Sciatic nerve (tissue), 2 donors: ENCODE measurements at places on chromosomes 7 and 10.

DNA sequence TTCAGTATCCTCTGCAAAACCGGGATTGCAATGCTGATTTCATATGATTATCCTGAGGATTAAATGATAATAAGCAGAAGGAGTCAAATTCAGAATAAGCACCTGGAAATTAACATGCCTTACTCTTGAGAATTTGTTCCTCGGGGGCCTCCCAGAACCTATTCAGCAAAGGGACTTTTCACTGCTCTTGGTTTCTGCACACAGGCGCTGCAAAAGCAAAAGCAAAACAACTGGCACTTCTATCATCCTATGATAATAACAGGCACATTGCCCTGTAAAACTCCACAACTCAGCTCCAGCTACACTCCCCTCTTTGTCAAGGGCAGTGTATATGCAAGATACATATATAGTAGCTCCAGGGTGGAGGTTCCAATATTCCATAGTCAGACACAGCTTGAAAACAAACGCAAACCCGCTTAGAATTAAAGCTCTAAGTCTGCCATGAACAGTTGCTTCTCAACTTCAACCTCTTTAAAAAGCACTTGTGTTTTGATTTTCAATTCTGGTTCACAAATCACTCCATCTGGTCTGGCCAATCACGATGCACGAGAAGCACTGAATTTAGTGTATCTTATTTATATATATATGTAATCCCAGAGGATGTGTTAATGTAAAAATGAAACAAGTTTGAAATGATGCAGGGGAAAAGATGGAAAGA, 119.9 kb upstream of the PTER start:
- DNase-seq: no peak

DNA sequence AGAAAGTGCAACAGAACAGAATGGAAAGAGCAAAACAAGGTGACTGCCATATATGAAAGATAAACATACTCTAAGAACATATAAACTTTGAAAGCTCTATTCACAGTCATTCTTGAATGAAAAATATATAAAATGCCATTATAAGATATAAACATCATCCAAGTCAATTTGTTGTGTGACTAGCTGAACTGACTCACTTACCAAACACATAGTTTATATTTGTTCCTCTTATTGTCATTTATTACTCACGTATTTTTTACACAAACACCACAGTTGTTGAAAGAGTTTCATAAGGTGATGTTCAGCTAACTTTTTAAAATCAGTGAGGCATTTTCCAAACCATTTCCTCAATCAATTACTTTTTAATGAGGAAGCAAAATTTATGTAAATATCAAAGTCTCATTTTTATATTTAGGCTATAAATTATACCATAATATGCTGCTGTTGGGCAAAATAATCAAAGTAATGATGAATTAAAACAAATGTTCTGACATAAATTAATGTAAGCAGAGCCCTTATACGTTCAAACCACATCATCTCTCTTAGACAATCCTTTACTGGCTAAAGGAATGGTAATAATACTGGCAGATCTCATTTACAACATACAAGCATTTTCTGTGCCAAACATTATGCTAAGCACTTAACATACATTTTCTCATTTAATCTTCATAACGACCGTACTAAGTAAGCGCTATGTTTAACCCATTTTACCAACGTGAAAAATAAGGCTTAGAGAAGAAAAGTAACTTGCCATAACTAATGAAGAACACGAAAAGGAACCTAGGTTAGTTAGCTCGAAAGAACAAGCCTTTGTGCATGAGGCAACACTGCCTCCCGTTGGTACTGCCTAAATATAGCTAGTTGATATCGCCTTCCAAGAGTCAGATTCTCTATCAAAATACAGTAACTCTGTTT, 7.3 kb downstream of the LRRN3 start:
- no peak for DNase-seq

- peak; percentile 81 for DNase-seq
Measured at GRCh38 chr7:139775829-139776266, 1.9 kb downstream of the HIPK2 start.

DNA sequence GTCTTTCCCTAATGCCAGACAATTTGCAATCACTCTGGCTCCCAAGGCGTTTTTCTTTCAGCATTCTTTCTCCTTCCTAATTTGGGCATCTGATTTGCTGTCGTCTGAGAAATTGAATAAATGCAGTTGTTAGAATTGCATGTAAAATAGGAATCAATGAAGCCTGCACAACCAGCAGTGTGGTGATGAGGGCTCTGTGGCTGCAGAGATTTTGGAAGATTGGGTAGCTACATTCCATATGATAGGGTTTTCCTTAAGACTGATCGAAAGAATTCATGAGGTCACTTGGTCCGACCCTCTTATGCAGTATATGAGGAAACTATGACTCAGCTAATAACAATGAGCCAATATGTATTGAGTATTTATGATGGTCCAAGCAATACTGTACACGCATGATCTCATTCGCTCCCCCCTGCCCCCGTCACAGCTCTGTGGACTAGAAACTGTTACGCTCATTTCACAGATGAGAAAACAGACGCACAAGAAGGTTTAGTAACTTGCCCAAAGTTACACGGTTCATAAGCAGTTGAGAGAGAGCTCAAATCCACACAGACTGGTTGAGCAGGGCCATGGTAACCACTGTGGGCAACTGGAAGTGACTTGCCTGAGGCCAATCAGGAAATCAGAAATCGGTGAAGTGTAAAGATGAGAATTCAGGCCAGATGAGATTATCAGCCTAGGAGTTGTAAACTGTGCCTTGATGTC, 527.2 kb downstream of the GATA3 start:
- DNase-seq: no peak

DNA sequence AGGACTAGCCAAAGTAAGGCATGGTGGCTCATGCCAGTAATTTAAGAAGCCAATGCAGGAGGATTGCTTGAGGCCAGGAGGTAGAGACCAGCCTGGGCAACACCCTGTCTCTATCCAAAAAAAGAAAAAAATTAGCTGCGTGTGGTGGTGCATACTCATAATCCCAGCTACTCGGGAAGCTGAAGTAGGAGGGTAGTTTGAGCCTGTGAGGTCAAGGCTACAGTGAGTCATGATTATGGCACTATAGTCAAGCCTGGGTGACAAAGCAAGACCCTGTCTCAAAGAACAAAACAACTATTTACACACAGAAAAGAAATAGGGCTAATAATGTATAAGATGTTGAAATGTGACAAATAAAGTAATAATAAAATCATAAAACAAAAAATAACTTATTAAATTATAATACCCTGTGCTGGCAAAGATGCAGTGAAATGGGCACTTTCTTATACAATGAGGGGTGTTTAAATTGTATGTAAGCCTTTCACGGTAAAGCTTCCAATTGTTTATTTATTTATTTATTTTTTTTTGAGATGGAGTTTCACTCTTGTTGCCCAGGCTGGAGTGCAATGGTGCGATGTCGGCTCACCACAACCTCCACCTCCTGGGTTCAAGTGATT, 175.2 kb downstream of the TPST1 start:
- no peak for DNase-seq

GRCh38 chr10:48555310-48556042, 49.4 kb downstream of the ARHGAP22 start:
- no peak for DNase-seq

DNA sequence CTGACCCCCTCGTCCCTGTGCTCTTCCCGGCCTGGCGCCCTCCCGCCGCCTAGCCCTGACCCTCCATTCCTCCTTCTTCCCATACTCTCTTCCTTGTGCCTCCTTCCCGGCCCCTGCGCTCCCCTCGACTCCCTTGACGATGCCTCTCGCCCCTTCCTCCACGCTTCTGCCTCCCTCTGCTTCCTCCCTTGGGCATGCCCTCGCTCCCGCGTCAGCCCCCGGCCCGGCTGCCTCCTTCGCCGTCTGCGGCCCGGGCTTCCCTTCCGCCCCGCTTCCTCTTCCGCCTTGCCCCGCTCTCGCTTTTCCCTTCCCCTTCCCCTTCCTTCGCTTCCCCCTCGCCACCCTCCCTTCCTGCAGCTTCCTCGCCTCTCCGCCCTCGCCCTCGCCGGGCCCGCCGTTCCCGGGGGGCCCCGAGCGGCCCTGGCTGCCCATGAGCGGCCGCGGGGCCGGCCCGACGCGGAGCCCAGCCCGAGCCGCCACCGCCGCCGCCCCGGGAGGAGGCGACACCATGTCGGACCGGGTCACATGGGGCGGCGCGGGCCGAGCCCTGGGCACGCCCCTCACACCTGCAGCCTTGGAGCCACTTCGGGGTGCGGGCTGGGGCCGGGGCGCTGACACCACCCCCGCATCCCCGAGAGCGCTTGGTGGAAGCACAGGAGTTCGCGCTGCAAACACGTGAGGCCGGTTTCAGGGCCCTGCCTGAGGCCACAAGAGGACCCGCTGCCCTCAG, at the start of gene FBXW4:
TSS of gene FBXW4 (minus strand) at position 497 of the 730 bp plus-strand sequence. CDS start at position 432, 65 bp downstream.
- DNase-seq: peak; percentile 70

DNA sequence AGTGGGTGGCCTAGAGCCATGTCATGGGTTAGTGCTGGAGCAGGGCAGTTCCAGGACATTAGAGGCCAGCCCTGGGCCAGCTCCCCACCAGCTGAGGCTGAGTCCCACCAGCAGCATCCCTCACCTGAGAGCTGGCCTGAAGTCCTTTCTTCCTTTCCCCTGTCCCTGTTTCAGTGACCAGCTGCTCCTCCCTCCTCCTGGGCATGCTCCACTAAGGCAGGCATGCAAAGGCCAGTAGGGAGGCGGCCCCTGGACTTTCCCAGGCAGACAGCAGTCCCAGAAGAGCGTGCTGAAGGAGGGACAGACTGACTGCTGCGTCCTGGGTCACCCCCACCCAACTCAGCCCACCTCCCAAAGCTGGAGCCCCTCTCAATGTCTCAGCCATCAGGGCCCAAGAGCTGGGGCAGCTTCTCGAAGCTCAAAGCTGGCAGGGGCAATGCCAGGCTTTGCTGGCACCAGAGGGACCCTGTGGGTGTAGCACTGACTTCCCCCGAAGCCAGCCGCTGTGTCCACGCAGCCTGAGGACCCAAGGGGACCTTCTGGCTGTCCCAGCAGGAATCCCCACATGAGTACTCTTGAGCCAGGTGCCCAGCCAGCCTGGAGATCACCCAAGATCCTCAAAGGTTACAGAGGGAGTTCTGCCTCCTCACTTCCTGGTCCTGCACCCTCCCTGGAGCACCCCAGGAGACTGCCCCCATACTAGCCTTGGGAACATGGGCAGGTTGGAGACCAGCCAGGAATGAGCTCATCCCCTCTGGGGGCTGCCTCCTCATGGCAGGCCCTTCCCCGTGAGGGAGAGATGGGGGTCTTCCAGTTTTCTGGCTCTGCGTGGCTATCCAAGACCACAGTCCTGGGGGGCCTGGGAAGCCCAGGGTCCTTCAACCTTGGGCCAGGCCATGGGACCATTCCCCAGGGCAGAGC, 35.2 kb upstream of the RET start:
- DNase-seq: peak; percentile 47

- no peak for DNase-seq
Measured at GRCh38 chr7:16193631-16194030, 227.7 kb downstream of the CRPPA start.

DNA sequence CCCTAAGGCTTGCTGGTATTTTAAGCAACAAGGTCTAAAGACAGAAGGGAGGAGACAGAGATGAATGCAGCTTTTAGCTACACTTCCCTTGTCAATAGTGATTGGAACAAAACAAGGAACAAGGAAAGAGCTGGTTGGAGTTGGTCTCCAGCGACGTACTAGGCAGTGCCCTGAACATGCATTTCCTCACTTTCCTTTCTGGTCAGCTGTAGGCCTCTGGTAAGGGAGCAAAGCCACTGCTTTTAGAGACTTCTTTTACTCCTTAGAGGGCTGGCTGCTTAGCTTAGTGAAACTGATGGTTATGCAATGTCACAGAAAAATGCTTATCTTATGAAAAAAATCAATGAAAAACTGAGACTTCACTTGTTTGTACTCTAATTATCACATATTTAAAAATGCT, 75.5 kb upstream of the TRIL start:
- no peak for DNase-seq

- no peak for DNase-seq
Measured at GRCh38 chr7:95772771-95773581, 622 bp downstream of the DYNC1I1 start.
